Sigmoid colon (tissue), 7 donors: ENCODE measurements at places on chromosomes 12 and 14.

GRCh38 chr12:97538705-97539104 lies 76.1 kb downstream of the RMST start:
- H3K27me3 ChIP-seq = no peaks in the 10 kb centered on the region
- peaks cover 5% of the 10 kb centered on the region for H3K4me1 ChIP-seq
- H3K27ac ChIP-seq = no peak overlapping the region
- no peak overlapping the region for H3K4me3 ChIP-seq
- no peak for DNase-seq

- no peaks in the 10 kb centered on the region for H3K27me3 ChIP-seq
- no peak for DNase-seq
- no peak overlapping the region for H3K27ac ChIP-seq
- H3K36me3 ChIP-seq = no peaks in the 10 kb centered on the region
- no peaks in the 10 kb centered on the region for H3K4me1 ChIP-seq
These were observed 18.6 kb upstream of the NTN4 start for GRCh38 chr12:95809000-95809680.

GRCh38 chr12:3950714-3951320 lies 77.6 kb upstream of the PARP11 start:
- H3K4me3 ChIP-seq = no peak overlapping the region
- H3K4me1 ChIP-seq = no peaks in the 10 kb centered on the region
- H3K36me3 ChIP-seq = no peaks in the 10 kb centered on the region
- no peak overlapping the region for H3K27ac ChIP-seq

- H3K4me3 ChIP-seq = peak within 1 kb of the TSS; percentile 90
- peak; percentile 98 for DNase-seq
These were observed at the start of the genes ERH and SLC39A9 for GRCh38 chr14:69398053-69398817. ERH (minus strand) TSS chr14:69398299; CDS start chr14:69398233, 66 bp downstream. SLC39A9 (plus strand) TSS chr14:69398692; CDS start chr14:69399370, 678 bp downstream.

GRCh38 chr12:1510056-1510812 lies 84.1 kb downstream of the FBXL14 start:
- H3K36me3 ChIP-seq = no peaks in the 10 kb centered on the region
- no peaks in the 10 kb centered on the region for H3K27me3 ChIP-seq
- H3K27ac ChIP-seq = no peak overlapping the region

- no peak for DNase-seq
- no peak overlapping the region for H3K27ac ChIP-seq
- no peak overlapping the region for H3K4me3 ChIP-seq
- no peaks in the 10 kb centered on the region for H3K36me3 ChIP-seq
- no peaks in the 10 kb centered on the region for H3K27me3 ChIP-seq
- H3K4me1 ChIP-seq = no peaks in the 10 kb centered on the region
These were observed 287.8 kb downstream of the BCL11B start for GRCh38 chr14:98984027-98984718.

GRCh38 chr12:120955232-120955631 lies 23.1 kb upstream of the HNF1A start:
- no peaks in the 10 kb centered on the region for H3K27me3 ChIP-seq
- no peaks in the 10 kb centered on the region for H3K4me1 ChIP-seq
- H3K36me3 ChIP-seq = no peaks in the 10 kb centered on the region
- no peak overlapping the region for H3K27ac ChIP-seq

- H3K27me3 ChIP-seq = no peaks in the 10 kb centered on the region
- DNase-seq = no peak
- no peak overlapping the region for H3K4me3 ChIP-seq
- no peaks in the 10 kb centered on the region for H3K36me3 ChIP-seq
These were observed 23.3 kb downstream of the TAS2R7 start for GRCh38 chr12:10779103-10779502.
